ENCODE measurements at places on chromosomes 2 and 18.

DNA sequence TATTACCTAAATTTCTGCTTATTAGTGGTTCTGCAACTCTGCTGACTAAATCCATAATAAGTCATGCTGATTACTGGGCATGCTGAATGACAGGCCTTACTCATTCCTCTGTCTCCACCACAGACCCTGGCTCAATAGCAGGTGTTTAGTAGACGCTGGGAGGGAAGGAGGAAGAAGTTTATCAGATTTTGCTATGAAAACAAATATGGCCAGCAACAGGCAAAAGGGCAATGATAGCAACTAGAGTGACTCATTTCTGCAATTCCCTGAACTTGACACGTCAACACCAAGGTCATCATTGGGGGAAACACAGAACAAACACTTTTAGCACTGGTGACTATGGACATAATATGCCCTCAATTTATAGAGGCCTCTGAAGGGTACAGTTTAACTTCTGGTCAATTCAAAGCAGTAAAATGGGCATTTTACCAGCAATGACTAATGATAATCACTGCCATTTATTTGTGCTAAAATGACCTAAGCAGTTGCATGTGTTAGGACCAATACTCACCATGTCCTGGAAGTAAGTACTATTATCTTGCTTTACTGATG lies 35.2 kb downstream of the TMEM163 start:
- no peak for DNase-seq

- no peak for DNase-seq
These were observed 3.3 kb downstream of the PTGR3 start for GRCh38 chr18:75205514-75206132.

GRCh38 chr2:1563943-1564891 lies 151.0 kb downstream of the TPO start:
- DNase-seq = no peak

DNA sequence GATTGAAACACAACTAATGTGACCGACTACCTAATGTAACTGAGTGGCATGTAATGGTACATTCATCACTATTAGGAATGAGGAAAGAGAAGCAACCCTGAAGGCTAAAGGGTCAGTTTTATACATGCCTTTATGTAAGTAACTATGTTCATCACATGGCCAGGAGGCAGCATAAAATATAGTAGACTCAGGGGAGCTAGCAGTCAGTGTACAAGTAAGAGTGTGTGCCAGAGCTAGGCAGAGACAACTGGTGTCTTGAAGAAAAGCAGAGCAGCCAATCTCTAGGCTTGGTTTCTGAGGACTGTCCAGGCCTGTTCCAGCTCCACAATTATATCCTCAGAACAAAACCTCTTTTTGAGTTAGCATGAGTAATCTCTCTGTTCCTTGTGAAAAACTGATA lies 18.1 kb downstream of the SMAD2 start:
- no peak for DNase-seq

- no peak for DNase-seq
These were observed 38.9 kb upstream of the FBXO11 start for GRCh38 chr2:47945046-47945781.

DNA sequence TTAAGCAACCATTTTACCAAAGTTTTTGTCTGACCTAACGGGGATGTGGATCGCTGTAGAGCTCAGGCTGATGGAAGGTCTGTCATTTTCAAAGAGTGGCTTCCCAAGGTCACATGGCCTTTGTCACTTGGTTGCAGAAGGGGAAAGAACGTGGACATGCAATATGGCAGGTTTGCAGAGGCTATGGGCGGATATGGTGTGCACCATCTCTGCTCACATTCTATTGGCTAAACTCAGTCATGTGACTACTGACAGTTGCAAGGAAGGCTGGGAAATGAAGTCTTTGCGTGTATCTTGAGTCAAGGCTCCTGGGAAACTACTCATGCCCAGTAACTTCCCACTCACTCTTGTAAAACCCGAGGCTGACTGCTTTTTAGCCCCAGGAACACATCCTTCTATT lies 96.8 kb downstream of the ST6GAL2 start:
- no peak for DNase-seq

GRCh38 chr2:38029512-38029911 lies 46.4 kb downstream of the CYP1B1 start:
- DNase-seq = no peak

GRCh38 chr2:105379741-105380186 lies 19.1 kb downstream of the FHL2 start:
- DNase-seq = no peak

GRCh38 chr2:64023485-64024258 lies 4.4 kb upstream of the VPS54 start:
- no peak for DNase-seq

DNA sequence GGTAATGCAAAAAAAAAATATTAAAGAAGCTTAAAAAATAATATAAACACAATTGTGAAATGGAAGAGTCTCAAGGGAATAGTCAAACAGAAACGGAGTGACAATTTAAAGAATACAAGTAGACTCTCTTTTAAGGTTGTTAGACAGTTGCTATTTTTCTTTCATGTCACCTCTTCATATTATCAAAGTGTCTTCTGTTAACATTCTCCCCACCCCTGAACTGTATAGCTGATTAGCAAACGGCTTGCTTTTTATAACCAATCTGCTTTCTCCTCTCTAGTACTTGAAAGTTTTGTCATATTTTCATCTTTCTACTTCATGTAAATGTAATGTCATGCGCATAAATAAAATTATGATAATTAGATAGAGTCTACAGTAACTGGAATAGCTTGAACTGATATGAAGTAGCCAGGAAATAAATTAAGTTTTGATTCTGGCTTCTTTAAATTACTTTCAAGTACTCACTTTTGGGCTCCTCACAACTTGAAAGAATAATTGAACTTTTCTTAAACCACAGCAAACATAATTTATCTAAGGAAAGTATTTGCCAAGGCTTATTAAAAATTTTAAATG lies 37.0 kb downstream of the BARD1 start:
- no peak for DNase-seq

GRCh38 chr2:239601201-239601851 lies 200.5 kb upstream of the HDAC4 start:
- no peak for DNase-seq
